ENCODE measurements at places on chromosomes 1 and 21.

DNA sequence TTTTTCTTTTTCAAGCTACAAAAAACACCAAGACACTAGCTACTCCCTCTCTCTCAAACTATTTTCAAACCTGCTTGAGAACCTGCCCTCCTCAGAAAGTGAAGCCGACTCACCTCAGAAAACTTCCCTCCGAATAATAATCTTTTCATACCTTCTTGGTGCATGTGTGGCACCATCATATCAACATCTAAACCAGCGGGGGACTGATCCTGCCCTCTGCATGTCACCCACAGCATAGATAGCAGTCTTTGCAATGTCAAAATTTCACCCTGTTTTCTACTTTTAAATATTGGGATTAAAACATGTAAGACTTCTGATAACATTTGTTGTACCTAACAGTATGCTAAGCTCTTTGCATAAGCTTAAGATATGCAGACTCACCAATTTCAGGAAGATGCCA is 1260.3 kb downstream of the PLA2G4A start:
- no peak for DNase-seq

DNA sequence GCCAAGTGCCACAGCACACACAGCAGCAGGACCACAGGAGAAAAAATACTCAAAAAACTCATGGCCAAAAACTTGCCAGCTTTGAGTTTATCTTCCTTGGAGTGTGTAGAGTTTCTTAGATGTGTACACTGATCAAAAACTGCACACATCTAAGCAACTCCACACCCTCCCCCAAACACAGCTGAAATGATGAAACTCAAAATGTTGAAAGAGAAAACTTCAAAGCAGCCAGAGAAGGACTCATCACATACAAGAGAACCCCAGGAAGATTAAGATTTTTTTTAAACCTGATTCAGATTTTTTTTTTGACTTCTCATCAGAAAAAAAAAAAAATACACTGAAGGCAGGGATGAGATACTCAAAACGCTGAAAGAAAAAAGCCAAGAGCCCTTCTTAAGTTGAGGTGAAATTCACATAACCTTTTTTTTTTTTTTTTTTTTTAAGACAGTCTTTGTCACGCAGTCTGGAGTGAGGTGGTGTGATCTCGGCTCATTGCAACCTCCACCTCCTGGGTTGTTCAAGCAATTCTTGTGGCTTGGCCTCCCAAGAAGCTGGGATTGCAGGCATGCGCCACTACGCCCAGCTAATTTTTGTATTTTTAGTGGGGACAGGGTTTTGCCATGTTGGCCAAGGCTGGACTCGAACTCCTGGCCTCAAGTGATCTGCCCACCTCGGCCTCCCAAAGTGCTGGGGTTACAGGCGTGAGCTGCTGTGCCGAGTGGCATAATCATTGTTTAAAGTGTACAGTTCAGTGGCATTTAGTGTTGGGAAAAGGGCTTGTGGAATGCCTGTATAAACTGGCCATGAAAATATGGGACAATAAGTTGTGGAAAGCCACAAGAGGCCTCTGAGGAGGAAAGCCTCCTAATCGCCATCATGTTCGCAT is 20.9 kb upstream of the PDXK start:
- no peak for DNase-seq

DNA sequence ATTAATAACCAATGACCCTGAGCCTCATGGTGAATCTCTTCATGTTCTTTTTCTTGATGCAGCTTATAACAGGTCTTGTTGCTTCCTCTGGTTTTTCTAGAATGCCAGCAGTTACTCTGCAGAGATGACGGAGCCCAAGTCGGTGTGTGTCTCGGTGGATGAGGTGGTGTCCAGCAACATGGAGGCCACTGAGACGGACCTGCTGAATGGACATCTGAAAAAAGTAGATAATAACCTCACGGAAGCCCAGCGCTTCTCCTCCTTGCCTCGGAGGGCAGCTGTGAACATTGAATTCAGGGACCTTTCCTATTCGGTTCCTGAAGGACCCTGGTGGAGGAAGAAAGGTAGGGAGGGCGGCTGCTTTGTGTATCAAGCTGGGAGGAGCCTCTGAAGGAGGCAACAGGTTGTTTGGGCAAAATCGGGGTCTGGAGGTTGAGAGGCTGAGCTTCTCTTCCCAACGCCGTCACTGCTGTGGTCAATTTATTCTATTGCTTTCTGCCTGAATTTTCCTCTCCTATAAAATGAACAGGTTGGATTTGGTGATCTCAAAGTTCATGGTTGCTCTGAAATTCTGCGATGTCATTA is 6.7 kb downstream of the ABCG1 start:
- no peak for DNase-seq

DNA sequence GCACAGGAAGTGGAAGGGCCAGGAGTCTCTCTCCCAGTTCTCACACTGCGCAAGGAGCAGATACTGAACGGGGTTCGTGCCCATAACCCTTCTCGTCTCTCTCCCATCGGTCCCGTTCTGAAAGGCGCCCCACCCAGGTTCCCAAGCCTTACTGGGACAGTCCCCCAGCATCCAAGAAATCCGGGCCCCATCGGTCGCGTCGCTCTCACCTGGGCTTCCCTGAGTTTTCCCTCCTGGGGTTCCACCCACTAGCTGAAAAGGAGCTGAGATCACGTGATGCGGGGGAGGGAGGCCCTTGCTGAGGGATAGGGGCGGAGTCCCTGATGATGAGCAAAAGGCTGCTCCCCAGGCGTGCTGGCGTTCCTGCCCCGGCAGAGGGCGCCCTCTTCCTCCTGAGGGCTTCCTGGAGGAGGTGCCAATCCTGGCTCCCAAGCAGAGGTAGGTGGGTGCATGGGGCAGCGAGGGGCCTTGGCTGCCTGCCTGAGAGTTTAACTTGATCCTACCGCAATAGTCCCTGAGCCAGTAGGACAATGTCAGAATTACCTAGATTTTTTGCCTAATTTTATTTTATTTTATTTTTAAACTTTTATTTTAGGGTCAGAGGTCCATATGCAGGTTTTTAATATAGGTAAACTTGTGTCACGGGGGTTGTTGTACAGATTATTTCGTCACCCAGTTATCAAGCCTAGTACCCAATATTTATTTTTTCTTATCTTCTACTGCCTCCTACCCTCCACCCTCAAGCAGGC is at the start of gene SPOCD1:
SPOCD1 (minus strand) TSS at position 271 of the 749 bp plus-strand sequence. CDS start 689 bp downstream, outside the sequence.
- peak; percentile 71 for DNase-seq

DNA sequence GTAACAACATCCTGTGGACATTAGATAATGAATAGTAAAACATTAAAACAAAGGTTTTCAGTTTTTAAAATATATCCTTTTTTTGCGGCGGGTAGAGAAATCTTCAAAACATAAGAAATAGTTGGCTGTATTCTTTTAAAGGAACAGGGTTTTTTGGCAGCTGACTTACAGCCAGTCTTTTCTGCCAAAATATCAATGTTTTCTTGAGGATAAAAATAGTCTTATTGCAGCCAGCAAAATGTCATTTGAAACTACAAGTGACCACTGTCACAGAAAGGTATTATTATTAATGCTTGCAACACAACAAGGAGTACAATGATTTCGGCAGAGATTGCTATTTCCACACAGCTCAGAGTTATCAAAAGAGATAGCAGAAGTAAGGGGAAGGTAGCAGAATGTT is 21.4 kb downstream of the OLFM3 start:
- no peak for DNase-seq

GRCh38 chr1:242842094-242842493 is 317.6 kb upstream of the PLD5 start:
- DNase-seq: no peak

All from T-cell (primary cell).